ENCODE measurements at places on chromosomes 5 and 9.
A peak's percentile ranks its signal among the peaks of the same experiment; 100 is the strongest.

DNA sequence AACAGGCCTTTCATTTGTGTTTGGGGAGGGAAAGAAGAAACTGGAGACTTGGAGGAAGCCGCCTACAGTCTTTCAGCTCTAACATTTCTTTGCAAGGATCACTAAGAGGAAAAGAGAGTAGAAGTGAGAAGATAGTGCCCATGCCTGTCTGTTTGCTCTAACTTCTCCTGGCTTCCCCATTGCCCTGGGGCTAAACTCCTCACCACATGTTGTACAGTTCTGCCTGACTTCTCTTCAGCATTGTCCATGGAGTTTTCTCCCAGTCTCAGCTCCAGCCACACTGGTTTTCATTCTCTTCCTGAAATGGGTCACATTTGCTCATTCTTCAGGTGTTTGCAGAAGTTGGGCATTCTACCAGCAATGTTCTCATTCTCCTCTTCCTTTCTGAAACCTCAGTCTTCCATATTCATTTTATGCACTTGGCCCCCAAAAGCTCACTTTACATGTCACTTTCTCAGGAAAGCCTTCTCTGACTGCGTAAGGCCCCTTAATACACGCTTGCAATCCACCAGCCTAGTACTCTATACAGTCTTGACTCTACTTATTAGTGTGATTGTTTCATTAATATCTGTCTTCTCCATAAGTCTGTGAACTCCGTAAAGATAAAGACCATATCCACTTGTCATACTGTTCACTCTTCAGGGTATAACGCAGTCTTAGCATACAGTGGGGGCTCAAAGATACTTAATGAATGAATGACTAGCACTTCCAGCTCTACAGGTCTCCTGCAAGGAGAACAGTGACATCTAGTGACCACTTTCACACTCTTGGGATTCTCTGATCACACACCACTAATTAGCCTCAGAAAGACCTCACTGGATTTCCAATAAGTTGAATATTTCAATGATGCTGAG lies 40.2 kb upstream of the TRIM32 start:
- DNase-seq: no peak

GRCh38 chr9:89477811-89478630 lies 19.9 kb downstream of the SEMA4D start:
- no peak for DNase-seq

DNA sequence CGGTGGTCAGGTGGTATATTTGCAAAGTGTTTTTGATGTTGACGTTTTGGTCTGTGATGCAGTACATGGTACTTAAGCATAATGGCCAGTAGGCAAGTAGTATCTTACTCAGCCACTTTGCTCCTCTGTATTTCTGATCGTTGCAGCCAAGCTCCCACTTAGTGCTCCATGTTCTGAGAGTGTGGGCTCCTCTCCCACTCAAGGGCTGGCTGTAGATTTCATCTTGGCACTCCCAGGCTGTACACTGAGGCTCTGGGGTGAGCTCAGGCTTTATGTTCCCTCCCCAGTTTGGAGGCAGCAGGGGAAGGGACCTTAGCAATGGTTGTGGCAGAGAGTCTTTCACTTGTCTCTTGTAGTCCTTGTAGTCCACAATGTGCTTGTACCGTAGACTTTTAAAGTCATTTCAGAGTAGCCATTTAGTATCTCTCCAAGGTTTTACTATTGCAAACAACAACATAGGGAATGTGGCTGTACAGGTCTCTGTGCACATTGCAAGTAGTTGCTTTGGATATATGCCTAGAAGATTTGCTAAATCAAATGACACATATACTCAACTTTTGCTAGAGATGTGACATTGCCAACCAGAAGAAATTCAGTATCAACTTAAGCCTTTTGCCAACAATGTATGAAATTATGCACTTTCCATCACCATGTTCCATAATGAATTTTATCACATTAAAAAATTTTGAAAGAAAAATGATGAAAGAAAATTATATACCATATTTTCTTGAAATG lies 304.3 kb upstream of the CTNND2 start:
- no peak for DNase-seq

- DNase-seq: no peak
Observed at GRCh38 chr5:43619380-43619779, 16.4 kb downstream of the NNT start.

- DNase-seq: no peak
Observed at GRCh38 chr9:69757996-69758675, 1.7 kb downstream of the PTAR1 start.

DNA sequence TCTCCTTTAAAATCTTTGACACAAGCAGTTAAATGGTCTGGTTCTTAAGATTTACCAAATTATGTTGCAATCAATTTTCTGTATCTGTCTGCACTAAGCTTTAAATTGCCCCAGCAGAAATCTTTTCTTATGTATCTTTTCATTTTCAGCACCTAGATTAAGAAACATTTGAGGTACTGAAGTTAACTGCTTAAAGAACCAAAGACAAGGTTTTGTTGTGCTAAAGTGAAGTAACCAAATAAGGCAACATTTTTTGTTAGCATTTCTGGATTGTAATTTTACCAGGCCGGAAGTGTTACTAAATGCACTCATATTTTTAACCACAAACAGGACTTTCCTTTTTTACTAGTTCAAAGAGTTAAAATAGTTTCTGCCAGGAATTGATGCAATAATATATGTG lies 24.1 kb upstream of the MTAP start:
- no peak for DNase-seq

DNA sequence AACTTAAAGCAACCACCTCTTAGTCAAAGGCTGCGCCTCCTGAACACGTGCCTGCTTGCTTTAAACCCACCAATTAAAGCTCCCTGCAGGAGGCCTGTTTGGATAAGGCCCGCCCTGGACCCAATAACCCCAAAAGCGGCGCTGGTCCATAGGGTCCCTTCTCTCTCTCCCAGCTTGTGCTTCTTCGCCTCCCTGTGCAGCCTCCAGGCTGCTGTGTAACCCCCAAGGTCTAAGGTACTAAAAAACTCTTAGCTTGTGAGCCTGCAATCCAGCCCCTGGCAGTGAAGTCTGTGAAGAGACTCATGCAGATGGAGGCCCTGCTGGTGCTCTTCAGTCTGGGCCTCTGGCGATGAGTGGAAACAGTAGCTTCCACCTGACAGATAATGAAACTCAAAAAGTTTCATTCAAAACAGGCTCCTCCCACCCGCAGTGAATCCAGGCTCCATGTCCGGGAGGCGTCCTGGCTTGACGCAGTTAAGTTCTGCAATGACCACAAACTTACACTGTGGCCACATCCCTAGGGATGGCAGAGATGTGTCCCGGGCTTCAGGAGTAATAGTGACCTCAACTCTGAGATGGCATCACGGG lies 97.3 kb downstream of the PRRT1B start:
- no peak for DNase-seq

DNA sequence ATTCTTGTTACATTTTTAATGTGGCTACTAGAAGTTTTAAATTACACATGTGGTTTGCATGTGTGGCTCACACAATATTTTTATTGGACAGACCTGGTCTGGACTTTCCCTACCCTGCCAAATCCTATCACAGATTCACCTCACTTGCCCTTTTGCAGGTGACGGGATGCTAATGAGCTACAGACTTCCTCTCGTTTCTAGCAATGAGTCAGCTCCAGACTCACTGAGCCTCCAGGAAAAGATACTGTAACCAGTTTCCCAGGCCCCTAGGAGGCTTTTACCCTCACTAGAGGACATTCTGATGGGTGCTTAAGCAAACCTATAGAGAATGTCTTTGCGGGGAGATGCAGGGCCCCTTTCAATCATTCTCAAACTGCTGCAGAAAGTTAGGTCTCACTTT lies 135.4 kb downstream of the WDR41 start:
- no peak for DNase-seq

DNA sequence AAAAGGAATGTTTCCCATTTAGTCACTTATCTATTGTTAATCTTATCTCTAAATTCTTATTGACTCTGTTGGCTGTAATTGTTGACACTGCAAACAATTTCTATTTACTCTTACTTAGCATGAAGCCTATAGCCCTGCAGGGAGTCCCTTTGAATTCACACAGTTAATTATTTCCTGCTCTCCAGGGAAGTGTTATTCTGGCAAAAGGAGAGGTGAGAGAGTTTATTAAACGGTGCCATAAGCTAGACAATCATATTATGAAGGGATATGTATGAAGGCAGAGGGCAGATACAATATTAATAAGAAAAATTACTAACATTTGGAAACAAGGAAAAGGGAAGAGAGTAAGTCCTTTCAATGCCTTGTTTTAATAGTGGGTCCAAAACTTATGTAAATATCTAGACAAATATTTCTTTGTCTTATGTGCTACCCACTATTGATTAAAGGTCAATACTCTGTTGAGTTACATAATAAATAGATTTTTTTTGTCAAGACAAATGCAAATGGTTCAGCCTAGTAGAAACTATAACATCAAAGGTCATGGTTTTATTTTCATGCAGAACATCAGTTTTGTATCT lies 107.1 kb downstream of the CDH18 start:
- DNase-seq: peak; percentile 99

DNA sequence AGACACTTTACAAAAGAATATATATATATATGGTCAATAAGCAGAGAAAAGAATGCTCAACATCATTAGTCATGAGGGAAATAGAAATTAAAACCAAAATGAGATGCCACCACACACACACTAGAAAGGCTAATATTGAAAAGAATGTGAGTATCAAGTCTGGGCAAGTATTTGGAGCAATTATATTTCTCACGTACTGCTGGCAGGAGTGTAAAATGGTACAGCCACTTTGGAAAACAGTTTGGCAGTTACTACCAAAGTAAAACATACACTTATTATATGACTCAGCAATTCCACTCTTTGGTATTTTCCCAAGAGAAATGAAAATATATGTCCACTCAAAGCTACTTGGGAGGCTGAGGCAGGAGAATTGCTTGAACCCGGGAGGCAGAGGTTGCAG lies 29.8 kb downstream of the NEUROG1 start:
- no peak for DNase-seq

DNA sequence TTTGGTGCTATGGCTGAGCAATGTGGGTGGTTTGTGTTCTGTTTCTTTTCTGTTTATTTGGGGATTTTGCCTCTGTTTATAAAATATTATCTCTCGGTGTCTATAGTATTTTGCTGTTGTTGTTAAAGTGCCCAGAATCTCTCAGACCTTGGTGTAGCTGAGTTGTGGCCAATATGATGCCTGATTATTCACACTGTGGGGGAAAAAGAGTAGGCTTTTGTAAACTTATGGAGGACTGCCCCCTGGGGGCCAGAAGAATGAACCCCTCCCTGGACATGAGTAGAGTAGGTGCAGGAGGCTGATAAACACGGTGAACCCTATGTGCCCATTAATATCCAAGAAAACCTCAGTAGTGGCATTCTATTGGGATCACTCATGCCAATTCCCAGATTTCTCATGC lies 49.0 kb upstream of the DPYSL3 start:
- DNase-seq: peak; percentile 16

DNA sequence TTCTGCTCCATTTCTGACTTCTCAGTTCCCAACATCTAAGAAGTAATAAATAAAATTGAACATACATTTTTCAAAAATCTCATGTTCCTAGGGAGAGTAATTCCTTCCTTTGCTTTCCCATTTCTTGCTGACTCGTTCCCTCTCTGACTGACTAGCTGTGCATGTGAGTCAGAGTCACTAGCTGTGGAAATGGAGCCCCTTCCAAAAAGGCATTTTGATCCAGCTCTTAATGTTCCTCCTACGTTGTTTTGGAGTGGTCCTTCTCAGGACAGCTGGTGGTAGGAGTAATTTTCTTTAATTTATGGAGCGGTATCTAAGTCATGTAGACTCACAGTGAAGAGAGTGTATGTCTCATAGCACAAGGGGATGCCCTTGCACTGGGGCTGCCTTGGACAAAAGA lies 460.2 kb downstream of the GADD45G start:
- no peak for DNase-seq

GRCh38 chr5:146622391-146622790 lies 106.4 kb upstream of the GPR151 start:
- DNase-seq: no peak

DNA sequence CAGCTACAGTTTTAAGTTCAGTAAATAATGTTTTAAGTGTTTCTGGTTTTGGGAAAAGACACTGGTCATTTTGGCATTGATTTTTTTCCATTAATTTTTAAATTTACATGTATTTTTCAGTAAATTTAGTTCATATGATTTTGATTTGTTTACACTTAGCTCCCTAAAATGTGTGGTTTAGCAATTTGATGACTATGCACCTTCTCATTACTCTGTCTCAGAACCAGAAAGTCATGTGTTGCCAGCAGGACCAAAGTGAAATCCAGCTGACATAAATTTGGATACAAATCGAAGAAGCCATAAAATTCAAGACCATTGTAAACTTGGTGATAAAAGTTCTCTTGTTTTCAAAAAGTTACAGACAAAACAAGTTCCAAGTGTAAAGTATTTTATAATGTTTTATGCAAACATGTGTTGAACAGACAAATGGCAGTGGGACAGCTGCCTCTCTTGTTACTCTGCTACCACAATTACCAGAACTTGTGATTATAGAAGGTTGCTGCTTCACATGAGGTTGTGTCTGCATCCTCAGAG lies 354.8 kb downstream of the NR2F1-AS1 start:
- DNase-seq: no peak

GRCh38 chr9:19927560-19927959 lies 138.7 kb upstream of the SLC24A2 start:
- no peak for DNase-seq

DNA sequence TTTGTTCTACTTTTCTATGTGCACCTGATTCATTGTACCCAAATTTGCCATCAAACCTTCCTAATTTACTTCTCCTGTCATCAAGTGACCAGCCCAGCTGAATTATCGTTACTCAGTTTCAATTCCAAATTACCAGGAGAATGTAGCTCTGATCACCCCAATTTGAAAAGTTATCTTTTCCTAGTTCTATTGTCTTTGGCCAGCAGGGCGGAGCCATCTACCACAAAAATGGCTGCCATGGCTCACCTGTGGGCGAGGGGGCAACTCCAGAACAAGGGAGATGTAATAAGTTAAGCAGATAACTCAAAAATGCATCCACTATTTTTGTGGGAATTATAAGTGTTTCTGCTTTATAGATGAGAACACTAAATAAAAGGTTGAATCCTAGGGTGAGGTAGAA lies 133.8 kb upstream of the MOCS2 start:
- no peak for DNase-seq

DNA sequence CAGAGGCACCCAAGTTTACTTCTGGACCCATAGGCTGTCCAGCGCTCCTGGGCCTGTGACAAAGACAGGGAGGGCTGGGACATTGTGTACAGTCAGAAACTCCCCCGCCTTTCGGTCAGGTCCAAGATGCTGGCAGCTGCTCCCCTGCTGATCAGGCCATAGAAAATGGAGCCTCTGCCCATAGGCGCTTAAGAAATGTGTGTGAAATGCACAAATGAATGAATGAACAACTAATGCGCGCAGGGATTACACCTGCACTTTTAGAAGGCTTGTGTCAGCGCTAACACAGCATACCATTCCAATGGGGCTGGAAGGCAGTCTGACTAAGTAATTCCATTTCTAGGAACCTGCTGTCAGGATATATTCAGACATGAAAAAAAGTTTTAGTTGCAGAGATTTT lies 16.3 kb downstream of the PTPN3 start:
- no peak for DNase-seq
